Aorta (tissue), 5 donors: ENCODE measurements at places on chromosomes 1 and 21. TPM values are rescaled to one million over a fixed set of nuclear protein-coding genes. Genes with fewer than 3 reads are reported as not detected.

SELP gene
- 9.1 TPM for total RNA-seq

KLHL21 gene
- total RNA-seq, result 38.3 TPM

CIART gene
- 3.0 TPM for total RNA-seq

FH gene
- total RNA-seq, result 32.3 TPM

OR6N1 gene
- not detected for total RNA-seq

TRAF3IP3 gene
- total RNA-seq, result 4.3 TPM
